RPMI7951 (cell line): ENCODE measurements at places on chromosomes 3 and 15. TPM values are rescaled to one million over a fixed set of nuclear protein-coding genes. Genes with fewer than 3 reads are reported as not detected.

Gene CHCHD6
- total RNA-seq, result 18.7 and 23.0 TPM in 2 replicates

Gene WNT7A
- total RNA-seq, result 0.12 TPM in 1 of 2 replicates, not detected in the other

- no peak for DNase-seq
Measured at GRCh38 chr15:81299630-81300273, 24.2 kb downstream of the STARD5 start.

DNA sequence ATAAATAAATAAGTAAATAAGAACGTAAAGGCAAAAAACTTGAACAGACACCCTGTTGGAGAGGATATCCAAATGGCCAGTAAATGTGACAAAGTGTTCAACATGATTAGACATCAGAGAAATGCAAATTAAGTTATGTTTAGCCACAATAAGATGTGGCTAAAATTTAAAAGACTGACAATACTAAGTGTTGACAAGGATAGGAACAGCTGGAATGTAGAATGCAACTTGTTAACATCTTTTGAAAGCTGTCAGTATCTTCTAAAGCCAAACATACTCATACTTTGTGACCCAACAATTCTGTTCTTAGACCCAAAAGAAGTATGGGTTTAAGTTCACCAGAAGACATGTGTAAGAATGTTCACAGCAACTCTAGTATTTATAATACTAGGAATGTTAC lies 197.1 kb downstream of the ITPR1 start:
- no peak for DNase-seq

- DNase-seq, result no peak
Measured at GRCh38 chr3:38545983-38546382, 49.8 kb downstream of the EXOG start.
